Left colon (tissue), 2 donors: ENCODE measurements at places on chromosomes 11 and 22. TPM values are rescaled to one million over a fixed set of nuclear protein-coding genes. Genes with fewer than 3 reads are reported as not detected.
A peak's percentile ranks its signal among the peaks of the same experiment; 100 is the strongest.

The LIF gene
- total RNA-seq: 11.7 TPM

The C22orf23 gene
- total RNA-seq: not detected

The PHOX2A gene
- 0.61 TPM for total RNA-seq

The SLC22A25 gene
- not detected for total RNA-seq

The PAMR1 gene
- 8.0 TPM for total RNA-seq

The TRPT1 gene
- total RNA-seq: 74.6 TPM

The ARHGAP20 gene
- 1.1 TPM for total RNA-seq

The RPLP2 gene
- total RNA-seq: 1,811 TPM

The DEPDC7 gene
- 8.3 TPM for total RNA-seq

The GUCY1A2 gene
- 0.37 TPM for total RNA-seq

The OR4A16 gene
- not detected for total RNA-seq

GRCh38 chr22:38696606-38697424, 3.9 kb downstream of the JOSD1 start:
- DNase-seq: peak; percentile 44

GRCh38 chr11:19607656-19608360, 104.8 kb upstream of the NAV2 start:
- DNase-seq: no peak

GRCh38 chr11:73203790-73204189, 14.3 kb upstream of the P2RY2 start:
- DNase-seq: no peak

- no peak for DNase-seq
Measured at GRCh38 chr11:14809466-14809865, 82.6 kb downstream of the CYP2R1 start.

DNA sequence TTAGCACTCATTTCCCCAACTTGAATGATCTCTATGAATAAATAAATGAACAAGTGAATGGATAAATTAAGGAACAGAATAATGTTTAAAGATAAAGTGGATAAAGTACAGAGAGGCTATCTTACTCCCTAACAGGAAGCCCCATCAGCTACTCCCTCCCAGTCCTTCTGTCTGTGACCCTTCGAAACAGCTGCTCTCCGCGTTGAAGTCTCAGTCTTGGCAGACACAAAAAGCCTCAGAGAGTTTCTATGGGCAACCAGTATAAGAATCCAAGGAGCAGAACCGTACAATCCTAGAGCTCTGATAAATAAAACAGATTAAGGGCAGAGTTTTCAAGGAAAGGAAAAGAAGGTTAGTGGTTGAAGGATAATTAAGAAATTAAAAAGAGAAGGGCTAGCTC, 35.0 kb downstream of the GUCY1A2 start:
- no peak for DNase-seq

DNA sequence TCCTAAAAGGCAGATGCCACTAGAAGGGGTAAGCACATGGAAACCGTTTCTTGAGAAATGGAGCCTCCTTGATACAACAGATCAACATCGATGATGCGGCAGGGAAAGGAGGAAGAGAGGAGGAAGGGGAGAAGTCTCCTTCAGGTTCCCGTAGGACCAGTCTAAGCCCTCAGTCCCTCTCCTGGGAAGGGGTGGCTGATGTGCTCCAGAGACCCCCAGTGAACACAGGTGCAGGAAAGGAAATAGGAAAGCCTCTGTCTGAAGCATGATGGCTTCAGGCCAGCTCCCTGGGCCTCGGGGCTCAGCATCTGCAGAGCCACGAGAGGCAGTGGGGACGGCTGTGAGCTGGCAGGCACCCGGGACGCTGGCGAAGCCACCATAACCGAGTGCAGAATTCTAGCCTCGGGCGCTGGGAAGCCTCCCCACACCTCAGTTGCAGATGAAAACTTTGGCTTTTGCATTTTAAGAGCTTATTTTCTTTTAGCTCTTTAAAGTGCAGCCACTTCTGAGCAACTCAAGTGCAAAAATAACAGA, 1.8 kb downstream of the SPATA19 start:
- DNase-seq: no peak

DNA sequence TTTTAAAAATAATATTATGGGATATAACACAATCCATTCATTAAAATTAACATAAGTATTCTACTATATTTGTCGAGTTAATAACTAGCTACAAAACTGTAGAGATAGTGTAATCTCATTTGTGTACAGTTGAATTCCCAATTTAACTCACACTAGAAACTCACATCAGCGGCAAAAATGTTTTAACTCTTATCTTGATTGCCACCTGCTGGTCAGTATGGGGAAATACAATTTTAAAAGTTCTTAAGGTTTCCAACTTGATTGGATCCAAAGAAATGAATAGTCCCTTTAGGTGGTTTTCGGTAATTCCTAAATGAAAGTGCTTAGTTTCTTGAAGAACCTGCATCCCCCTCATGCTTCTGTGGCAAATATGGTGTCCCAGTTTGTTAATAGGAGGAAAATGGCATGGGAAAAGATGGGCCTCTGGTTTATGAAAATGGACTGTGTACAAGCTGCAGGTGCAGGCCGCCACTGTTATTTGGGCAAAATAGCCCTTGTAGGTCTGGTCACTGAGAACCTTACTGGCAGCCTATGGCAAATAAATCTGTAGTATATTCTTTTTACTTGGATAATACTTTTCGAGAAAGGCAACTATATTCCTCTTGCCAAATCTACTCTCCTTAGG, 33.7 kb upstream of the SLC17A6 start:
- DNase-seq: no peak

- DNase-seq: peak; percentile 54
Measured at GRCh38 chr22:27670701-27671412, 130.7 kb downstream of the MN1 start.

GRCh38 chr11:115928811-115929210, 424.6 kb upstream of the CADM1 start:
- no peak for DNase-seq

DNA sequence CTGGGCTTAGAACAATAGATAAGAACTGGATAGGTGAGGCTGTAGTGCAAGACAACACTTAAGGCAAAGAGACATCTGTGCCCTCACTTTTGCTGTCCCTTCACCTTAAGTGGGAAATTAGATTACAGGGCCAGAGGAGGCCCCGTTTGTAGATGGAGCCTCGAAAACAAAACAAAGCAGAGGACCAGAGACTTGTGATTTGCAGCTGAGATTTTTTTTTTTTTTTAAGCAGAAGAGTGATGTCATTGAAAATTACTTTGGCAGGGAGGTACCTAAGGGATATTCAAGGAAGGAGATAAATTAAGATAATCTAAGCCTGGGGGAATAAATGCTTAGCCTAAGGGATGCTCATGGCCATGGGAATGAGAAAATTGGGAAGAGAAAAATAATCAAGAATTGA, 31.4 kb downstream of the ZC3H12C start:
- DNase-seq: no peak

- no peak for DNase-seq
Measured at GRCh38 chr11:749731-750130, 2.5 kb downstream of the TALDO1 start.

- DNase-seq: peak; percentile 76
Measured at GRCh38 chr11:68040101-68040956, 1.5 kb downstream of the TCIRG1 start.

DNA sequence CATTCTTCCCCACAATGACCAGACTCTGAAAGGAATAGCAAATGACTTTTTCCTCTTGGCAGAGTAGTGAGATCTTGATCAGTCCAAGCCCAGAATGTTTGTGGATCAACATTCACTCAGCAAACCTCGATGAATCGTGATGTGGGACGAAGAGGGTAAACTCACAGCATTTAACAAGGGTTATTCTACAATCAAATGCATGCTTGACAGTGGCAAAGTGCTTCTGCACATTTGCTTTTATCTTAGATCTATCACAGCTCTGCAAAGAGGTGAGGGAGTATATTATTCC, 31.8 kb downstream of the TMPRSS5 start:
- no peak for DNase-seq

DNA sequence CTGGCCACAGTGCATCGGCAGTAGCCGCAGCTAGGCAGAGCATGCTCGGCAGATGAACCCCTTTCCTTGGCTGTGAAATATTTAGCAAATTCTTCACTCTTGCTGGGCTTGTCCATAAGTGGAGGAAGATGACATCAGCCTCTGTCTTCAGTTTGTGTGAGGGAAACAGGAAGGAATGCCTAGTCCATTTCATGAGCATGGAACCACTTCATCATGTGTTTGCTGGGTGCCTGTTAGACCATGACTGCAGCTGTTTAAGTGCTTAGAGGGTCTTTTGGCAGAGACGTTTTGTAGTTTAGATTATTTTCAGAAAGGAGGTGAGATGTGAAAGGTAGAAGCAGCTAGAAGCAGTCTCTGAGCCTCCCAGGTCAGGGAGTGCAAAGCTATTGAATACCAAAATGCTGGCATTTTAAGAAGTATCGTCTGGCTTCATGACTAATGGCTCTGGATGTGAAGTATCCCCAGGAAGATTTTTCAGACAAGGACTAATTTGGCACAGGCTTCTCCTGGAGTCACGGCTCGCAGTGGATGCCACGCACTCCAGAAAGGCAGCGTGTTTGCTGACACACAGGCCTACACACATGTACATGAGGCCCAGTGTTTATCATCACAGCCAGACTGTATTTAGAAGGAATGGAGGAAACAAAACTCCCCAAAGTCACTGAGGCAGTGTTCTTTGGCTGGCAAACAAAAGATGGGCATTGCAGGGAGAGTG, 43.1 kb upstream of the GRAMD1B start:
- no peak for DNase-seq

DNA sequence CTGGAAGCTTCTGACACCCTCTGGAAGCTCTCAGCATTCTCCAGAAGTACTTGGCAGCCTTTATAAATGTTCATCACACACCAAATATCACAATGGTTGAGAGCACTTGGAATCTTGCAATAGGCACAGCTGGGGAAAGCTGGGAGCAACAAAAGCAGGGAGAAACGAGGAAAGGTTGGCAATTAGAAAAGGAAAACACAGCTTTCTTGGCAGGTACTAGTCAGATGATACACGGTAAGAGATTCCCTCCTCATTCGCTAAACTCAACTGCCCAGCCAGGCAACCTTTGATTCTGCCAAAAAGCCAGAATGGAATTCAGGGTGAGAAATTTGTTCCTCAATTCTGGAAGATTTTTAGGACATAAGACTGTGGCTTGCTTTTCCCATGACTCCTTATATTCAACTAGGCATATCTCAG, 576.9 kb upstream of the ANO5 start:
- no peak for DNase-seq

DNA sequence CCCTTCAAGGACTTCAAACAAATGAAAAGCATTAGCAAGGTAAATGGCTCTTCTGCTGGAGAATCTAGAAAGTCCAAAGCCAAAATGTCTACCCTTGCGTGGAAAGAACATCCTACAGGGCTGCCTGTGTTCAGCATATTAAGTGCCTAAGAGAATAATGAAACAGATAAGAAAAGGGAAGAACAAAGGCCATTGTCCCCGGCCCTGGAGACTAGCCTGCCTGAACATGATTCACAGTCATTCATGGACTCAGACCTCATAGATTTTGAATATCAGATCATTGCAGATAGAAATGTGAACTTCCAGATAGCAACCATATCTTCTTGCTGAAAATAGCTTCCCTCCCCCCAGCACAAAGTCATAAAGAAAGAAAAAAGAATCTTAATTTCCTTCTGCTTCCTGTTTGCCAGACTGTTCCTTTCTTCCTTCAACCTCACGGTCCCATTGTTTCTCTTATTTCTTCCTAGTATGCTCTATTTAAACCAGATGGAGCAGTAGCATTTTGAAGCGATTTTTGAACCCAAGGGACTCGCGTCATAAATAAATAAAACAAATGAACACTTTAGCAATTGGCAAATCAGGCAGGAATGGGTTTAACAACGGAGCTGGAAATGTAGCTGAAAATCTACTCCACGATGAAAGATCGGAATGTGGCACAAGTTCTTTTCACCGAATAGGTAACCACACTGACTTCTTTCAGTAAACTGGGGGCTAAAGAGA, 408.2 kb upstream of the CCDC90B start:
- DNase-seq: no peak

GRCh38 chr11:124768914-124769313, 6.8 kb upstream of the ESAM start:
- no peak for DNase-seq
